ENCODE measurements at places on chromosomes 6 and 20.
A peak's percentile ranks its signal among the peaks of the same experiment; 100 is the strongest.

DNA sequence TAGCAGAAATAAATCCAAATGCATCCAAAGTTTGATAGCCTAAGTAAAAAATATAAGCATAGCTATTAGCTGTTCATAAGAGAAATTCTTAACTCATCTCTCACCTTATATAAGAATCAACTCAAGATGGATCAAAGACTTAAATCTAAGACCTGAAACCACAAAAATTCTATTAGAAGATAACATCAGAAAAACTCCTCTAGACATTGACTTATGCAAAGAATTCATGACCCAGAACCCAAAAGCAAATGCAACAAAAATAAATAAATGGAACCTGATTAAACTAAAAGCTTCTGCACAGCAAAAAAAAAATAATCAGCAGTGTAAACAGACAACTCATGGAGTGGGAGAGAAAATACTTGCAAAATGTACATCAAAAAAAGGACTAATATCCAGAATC lies 184.3 kb downstream of the TFAP2A start:
- H3K36me3 ChIP-seq, result no peaks in the 10 kb centered on the region
- no peaks in the 10 kb centered on the region for H3K4me1 ChIP-seq
- no peak overlapping the region for H3K4me3 ChIP-seq
- no peak overlapping the region for H3K27ac ChIP-seq
- DNase-seq, result no peak

GRCh38 chr6:8149350-8149749 lies 47.0 kb upstream of the EEF1E1 start:
- H3K36me3 ChIP-seq, result no peaks in the 10 kb centered on the region
- H3K27ac ChIP-seq, result no peak overlapping the region
- DNase-seq, result no peak
- H3K4me3 ChIP-seq, result no peak overlapping the region
- no peaks in the 10 kb centered on the region for H3K27me3 ChIP-seq

- no peak for DNase-seq
- no peaks in the 10 kb centered on the region for H3K36me3 ChIP-seq
- no peaks in the 10 kb centered on the region for H3K27me3 ChIP-seq
Observed at GRCh38 chr6:84379142-84379541, 151.7 kb upstream of the CEP162 start.

- H3K4me3 ChIP-seq, result no peak overlapping the region
- H3K4me1 ChIP-seq, result peaks cover 11% of the 10 kb centered on the region
- H3K27me3 ChIP-seq, result no peaks in the 10 kb centered on the region
- DNase-seq, result no peak
Observed at GRCh38 chr6:46051962-46052361, 36.3 kb upstream of the CLIC5 start.

DNA sequence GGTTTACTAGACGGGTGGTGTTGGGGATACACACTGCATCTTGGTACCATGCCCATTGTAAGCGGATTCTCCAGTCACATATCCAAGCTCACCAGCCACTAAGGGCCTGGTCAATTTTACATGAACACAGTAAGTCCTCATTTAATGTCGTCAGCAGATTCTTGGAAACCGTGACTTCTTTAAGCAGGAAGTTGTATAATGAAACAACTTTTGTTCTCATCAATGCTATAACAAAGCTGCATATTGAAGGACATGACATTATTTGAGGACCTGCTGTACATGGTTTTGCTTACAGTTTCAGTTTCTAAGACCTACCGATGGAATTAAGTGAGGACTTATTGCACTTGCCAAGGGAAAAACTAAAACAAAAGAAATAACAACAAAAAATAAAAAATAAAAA lies 295.6 kb downstream of the SYNE1 start:
- no peaks in the 10 kb centered on the region for H3K27me3 ChIP-seq
- H3K27ac ChIP-seq, result no peak overlapping the region
- no peaks in the 10 kb centered on the region for H3K4me1 ChIP-seq
- H3K36me3 ChIP-seq, result peaks cover 87% of the 10 kb centered on the region
- H3K4me3 ChIP-seq, result no peak overlapping the region

GRCh38 chr6:43103253-43103876 lies 27.3 kb downstream of the PTK7 start:
- H3K4me3 ChIP-seq, result no peak overlapping the region
- H3K4me1 ChIP-seq, result peaks cover under 1% of the 10 kb centered on the region
- DNase-seq, result no peak
- no peaks in the 10 kb centered on the region for H3K27me3 ChIP-seq
- no peak overlapping the region for H3K27ac ChIP-seq
- no peaks in the 10 kb centered on the region for H3K36me3 ChIP-seq

DNA sequence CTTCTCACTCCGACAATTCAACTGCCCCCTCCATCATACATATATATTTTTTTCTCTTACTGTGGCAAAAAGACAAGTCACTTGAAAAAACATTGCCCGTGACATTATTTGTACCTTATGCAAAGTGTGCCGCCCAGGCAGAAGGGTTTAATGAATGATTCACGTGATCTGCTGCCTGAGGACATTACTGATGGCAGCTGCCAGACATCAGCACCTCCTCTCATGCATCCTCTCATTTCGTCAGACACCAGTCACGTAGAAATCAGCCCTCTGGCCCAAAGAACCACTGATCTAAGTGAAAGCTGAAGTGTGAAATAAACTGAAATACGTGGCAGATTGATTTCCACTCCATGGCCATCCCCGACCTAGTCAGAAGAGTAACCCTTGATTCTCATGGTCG lies 218.8 kb upstream of the PDE10A start:
- H3K4me3 ChIP-seq, result no peak overlapping the region
- H3K4me1 ChIP-seq, result peaks cover 10% of the 10 kb centered on the region
- no peaks in the 10 kb centered on the region for H3K27me3 ChIP-seq
- no peak for DNase-seq
- no peaks in the 10 kb centered on the region for H3K36me3 ChIP-seq

- no peaks in the 10 kb centered on the region for H3K36me3 ChIP-seq
- H3K4me3 ChIP-seq, result no peak overlapping the region
- no peaks in the 10 kb centered on the region for H3K27me3 ChIP-seq
Observed at GRCh38 chr6:97462031-97462430, 179.0 kb upstream of the MMS22L start.

GRCh38 chr6:5730585-5731263 lies 276.0 kb downstream of the NRN1 start:
- no peak overlapping the region for H3K4me3 ChIP-seq
- no peak overlapping the region for H3K27ac ChIP-seq
- no peaks in the 10 kb centered on the region for H3K36me3 ChIP-seq
- no peak for DNase-seq
- H3K4me1 ChIP-seq, result peaks cover 4% of the 10 kb centered on the region

GRCh38 chr6:90730151-90730673 lies 143.3 kb upstream of the MAP3K7 start:
- DNase-seq, result no peak
- no peak overlapping the region for H3K27ac ChIP-seq
- no peak overlapping the region for H3K4me3 ChIP-seq
- H3K4me1 ChIP-seq, result no peaks in the 10 kb centered on the region
- no peaks in the 10 kb centered on the region for H3K36me3 ChIP-seq
- H3K27me3 ChIP-seq, result no peaks in the 10 kb centered on the region

DNA sequence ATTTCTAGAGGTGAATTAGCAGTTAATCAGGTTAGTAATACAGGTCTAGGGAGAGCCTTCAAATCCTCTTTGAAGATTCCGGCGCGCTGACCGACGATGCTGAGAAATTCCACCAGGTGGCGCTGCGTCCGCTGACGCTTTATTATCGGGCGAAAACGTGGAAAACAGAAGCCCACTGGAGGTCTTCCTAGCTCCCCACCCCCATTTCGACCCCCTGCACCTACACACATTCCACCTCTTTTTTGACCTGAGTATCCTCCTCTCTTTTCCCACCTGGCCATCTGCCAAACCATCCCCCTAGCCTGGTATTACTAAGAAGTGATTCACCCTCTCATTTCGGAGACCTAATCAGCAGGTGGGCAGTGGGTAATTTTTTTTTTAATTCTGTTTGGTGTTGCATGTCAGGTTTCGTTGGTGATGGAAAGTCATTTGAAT lies 65.4 kb upstream of the RIN2 start:
- DNase-seq, result peak; percentile 46
- H3K27ac ChIP-seq, result no peak overlapping the region
- no peaks in the 10 kb centered on the region for H3K27me3 ChIP-seq
- no peak overlapping the region for H3K4me3 ChIP-seq
- H3K4me1 ChIP-seq, result no peaks in the 10 kb centered on the region

GRCh38 chr20:58810116-58810878 lies 40.4 kb downstream of the GNAS-AS1 start:
- H3K27ac ChIP-seq, result no peak overlapping the region
- H3K27me3 ChIP-seq, result no peaks in the 10 kb centered on the region
- DNase-seq, result no peak

DNA sequence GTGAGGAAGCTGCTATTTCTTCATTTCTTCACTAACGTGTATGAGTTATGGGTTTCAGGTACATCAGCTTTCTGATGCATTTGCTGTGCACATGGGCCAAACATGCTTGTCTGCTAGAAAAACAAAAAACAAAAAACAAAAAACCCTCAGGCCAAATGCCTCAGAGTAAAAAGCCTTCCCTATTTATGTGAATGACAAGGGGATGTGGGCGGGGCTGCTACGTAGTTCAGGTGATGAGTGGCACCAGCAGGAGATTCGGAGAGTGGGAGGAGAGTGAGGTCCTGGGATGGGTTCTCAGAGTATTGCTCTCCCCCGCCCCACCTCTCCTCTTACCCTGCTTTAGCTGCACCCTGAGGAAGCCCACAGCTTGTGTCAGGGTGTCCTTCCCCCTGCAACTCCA lies 596.8 kb upstream of the JAG1 start:
- H3K4me1 ChIP-seq, result peaks cover 14% of the 10 kb centered on the region
- no peak for DNase-seq
- no peak overlapping the region for H3K27ac ChIP-seq
- H3K27me3 ChIP-seq, result no peaks in the 10 kb centered on the region

GRCh38 chr20:18835466-18836256 lies 22.1 kb downstream of the SCP2D1 start:
- no peak overlapping the region for H3K27ac ChIP-seq
- no peak for DNase-seq
- H3K27me3 ChIP-seq, result no peaks in the 10 kb centered on the region
- no peak overlapping the region for H3K4me3 ChIP-seq
- H3K4me1 ChIP-seq, result no peaks in the 10 kb centered on the region

DNA sequence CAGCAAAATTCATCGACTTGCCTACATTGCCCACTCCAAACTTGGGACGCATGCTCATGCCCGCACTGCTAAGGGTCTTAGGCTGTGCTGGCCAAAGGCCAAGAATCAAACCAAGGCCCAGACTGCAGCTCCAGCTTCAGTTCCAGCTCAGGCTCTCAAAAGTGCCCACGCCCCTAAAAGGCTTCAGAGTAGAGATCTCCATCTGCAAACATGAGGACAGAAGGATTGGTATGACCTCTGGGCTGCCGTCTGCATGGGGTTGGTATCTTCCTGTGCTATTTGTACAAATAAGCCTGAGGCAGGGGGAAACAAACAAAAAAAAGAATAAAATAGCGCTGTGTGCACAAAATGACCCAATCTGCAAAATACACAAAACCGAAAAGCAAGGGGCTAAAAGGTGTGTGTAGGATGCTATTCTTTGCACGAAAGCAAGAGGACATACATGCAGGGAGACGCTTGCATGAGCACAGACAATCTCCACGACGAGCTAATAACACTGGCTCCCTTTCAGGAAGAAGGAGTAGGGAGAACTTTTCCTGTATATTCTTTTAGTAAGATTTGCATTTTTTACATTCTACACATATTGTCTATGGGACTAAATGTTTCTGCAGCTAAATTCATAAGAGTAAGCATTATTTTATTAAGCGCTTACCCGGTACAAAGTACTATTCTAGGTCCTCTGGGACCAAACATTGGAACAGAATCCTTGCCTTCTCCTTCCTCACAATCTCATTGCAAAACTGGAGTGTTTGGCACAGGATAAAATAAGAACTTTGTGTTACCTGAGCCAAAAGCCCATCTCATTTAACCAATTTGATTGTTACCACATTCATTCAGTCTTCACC lies 33.1 kb downstream of the ATP9A start:
- H3K4me3 ChIP-seq, result no peak overlapping the region
- no peak overlapping the region for H3K27ac ChIP-seq
- no peaks in the 10 kb centered on the region for H3K27me3 ChIP-seq
- peaks cover 23% of the 10 kb centered on the region for H3K4me1 ChIP-seq

- H3K4me3 ChIP-seq, result no peak overlapping the region
- no peaks in the 10 kb centered on the region for H3K4me1 ChIP-seq
- no peak for DNase-seq
- H3K36me3 ChIP-seq, result no peaks in the 10 kb centered on the region
- H3K27me3 ChIP-seq, result no peaks in the 10 kb centered on the region
- no peak overlapping the region for H3K27ac ChIP-seq
Observed at GRCh38 chr20:4776079-4776630, 54.4 kb downstream of the PRND start.

DNA sequence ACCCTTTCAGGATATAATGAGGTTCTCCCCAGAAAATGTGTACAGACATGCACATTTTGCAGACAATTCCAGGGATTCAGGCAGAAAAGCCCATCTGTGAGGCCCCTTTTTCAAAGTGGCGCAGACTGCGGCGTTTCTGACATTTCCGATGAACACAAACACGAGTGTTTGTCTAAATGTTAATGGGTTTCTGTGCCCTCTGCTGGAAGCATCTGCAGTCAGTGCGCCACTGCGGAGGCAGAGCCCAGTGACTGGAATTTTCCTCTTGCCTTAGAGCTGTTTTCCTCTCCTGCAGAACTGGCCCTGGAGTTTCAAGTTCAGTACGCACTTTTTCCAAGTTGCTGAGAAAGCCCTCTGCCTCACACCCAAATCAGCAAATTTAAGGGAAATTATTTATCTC lies 15.3 kb downstream of the ANKRD60 start:
- H3K4me3 ChIP-seq, result no peak overlapping the region
- no peaks in the 10 kb centered on the region for H3K36me3 ChIP-seq
- no peak for DNase-seq
- H3K27me3 ChIP-seq, result no peaks in the 10 kb centered on the region

DNA sequence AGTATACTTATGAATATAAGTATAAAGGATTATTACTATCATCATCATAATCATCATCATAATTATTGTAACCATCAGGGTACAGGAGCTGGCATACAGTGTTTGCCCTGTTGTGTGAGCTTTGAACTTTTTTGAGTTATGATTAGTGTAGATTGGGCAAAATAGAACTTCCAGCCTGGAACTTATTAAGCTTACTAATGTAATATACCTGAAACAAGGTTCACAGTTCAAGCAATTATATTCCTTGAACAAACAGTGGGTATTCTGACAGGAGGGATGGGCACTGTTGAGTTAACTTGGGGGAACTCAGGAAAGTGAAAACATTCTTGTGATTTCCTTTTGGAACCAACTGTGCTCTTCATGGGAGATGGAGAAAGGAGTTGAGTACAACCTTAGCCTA lies 680.0 kb downstream of the DOK5 start:
- DNase-seq, result no peak
- H3K4me1 ChIP-seq, result no peaks in the 10 kb centered on the region
- H3K4me3 ChIP-seq, result no peak overlapping the region
- H3K27ac ChIP-seq, result no peak overlapping the region
- H3K36me3 ChIP-seq, result no peaks in the 10 kb centered on the region

GRCh38 chr20:634148-634925 lies 18.7 kb downstream of the SRXN1 start:
- no peaks in the 10 kb centered on the region for H3K36me3 ChIP-seq
- H3K27me3 ChIP-seq, result no peaks in the 10 kb centered on the region
- H3K27ac ChIP-seq, result no peak overlapping the region
- no peak for DNase-seq

GRCh38 chr6:7684843-7685242 lies 41.1 kb upstream of the BMP6 start:
- no peaks in the 10 kb centered on the region for H3K4me1 ChIP-seq
- H3K36me3 ChIP-seq, result no peaks in the 10 kb centered on the region
- no peak for DNase-seq
- no peaks in the 10 kb centered on the region for H3K27me3 ChIP-seq

- H3K4me3 ChIP-seq, result no peak overlapping the region
- DNase-seq, result no peak
- no peaks in the 10 kb centered on the region for H3K36me3 ChIP-seq
- H3K4me1 ChIP-seq, result peaks cover 5% of the 10 kb centered on the region
Observed at GRCh38 chr6:13355043-13355945, 27.0 kb upstream of the TBC1D7 start.

Measured in thyroid gland (tissue), 4 donors.